ENCODE measurements at places on chromosomes 4 and X. TPM values are rescaled to one million over a fixed set of nuclear protein-coding genes. Genes with fewer than 3 reads are reported as not detected.
A peak's percentile ranks its signal among the peaks of the same experiment; 100 is the strongest.

DNA sequence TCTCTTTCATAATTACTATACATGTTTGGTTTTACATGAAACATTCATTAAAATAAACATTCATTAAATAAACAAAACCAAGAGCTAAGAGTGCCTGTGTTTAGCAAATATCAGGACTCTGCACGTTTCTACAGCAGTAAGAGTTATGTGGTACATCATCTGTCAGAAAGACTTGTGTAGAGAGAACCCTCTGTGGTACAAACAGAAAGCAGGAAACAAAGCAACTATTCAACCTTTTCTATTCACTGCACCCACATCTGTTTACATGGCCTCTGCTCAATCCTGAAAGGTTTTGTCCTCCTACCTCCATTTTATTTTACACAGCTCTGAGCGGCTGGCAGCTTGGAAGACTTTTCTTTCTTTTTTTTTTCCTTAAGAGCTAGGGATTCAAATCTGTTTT is 90.7 kb upstream of the PCDH18 start:
- no peaks in the 10 kb centered on the region for H3K4me1 ChIP-seq
- no peak overlapping the region for H3K27ac ChIP-seq
- no peak overlapping the region for H3K4me3 ChIP-seq
- no peak for DNase-seq
- no peaks in the 10 kb centered on the region for H3K27me3 ChIP-seq

DNA sequence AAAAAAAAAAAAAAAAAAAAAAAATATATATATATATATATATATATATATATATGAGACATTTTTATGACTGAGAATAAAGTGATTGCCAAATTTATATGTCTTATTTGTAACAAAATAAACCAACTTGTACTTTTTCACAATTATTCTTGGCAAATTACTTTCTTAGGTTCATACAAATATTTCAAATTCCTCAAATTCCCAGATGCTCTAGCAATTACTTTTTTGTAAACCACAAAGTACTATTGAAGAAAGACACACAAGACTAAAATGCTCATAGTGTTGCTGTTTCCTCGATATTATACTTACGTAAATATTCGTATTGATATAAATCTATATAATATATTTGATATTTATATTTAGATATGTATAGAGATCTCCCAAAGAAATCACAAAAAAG is 390.0 kb downstream of the FAT4 start:
- no peak overlapping the region for H3K27ac ChIP-seq
- no peaks in the 10 kb centered on the region for H3K27me3 ChIP-seq

DNA sequence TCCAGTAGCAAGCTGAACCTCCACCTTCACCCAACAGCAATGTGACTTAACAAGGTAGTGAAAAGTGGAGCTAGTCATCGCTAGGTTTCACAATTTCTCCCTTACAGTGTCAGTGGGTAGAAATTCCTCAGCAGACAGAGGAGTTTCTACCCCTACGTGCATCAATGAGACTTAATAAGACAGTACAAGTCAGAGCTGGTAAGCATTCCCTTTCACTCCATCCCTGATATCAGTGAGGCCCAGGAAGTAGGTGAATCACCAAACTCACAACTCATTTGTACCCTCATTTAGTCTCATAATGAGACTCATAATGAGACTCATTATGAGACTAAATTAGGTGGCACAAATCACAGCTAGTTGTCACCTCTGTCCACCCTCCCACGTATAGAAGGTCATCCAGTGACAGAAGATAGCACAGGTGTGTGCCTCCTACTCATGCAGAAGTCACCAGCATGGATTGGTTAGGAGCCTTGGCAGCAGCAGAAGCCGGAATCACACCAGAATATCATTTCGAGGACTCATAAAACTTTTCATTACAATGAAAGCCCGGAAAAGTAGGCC is 50.8 kb upstream of the NUDT10 start:
- no peaks in the 10 kb centered on the region for H3K36me3 ChIP-seq
- H3K4me1 ChIP-seq: no peaks in the 10 kb centered on the region
- no peak for DNase-seq
- H3K27me3 ChIP-seq: no peaks in the 10 kb centered on the region
- H3K4me3 ChIP-seq: no peak overlapping the region

DNA sequence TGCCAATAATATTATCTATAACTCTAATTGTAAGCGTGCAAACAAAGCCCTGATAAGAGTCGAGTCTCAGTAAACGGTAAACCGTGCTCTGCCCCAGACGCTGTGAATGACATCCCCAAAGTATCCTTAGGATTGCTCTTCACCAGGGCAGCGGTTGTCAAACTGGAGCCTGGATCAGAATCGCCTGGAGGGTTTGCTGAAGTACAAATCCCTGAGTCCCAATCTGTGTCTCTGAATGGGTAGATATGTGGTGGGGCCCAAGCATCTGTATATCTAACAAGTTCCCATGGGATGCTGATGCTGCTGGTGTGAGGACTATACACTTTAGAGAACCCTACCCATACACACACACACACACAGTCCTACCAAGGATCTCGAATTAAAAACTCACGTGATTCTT is 813 bp upstream of the APBB2 start:
- H3K4me1 ChIP-seq: peaks cover 26% of the 10 kb centered on the region
- H3K36me3 ChIP-seq: peaks cover 3% of the 10 kb centered on the region
- H3K4me3 ChIP-seq: peak overlapping the region; percentile 97

DNA sequence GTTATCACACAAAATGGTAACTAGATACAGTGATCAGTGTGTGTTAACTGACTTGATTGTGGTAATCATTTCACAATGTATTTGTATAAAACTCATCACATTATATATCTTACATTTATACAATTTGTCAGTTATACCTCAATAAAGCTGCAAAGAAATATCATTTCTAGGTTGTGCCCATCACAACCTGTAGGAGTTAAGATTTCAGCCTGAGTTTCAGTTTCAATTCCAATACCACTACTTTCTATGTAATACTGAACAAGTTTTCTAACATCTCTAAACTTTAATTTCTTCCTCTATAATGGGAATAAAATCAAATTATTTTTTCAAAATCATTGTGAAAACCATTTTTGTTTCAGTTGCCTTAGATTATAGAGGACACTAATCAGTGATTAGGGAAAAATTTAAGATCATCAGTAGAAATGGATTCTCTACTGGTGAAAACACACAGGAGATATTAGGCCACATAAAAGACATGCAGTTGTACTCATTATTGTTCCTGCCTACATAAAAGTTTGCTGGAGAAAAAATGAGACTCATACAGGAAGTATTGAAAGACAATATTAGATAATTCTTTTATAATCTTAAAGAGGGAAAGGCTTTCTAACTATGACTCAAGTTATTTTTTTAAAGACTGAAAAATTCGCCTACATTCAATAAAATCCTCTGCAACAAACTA is 18.4 kb upstream of the TBC1D1 start:
- peaks cover 32% of the 10 kb centered on the region for H3K4me1 ChIP-seq
- H3K27ac ChIP-seq: no peak overlapping the region
- H3K36me3 ChIP-seq: peaks cover 6% of the 10 kb centered on the region
- H3K27me3 ChIP-seq: no peaks in the 10 kb centered on the region
- no peak overlapping the region for H3K4me3 ChIP-seq

- no peak overlapping the region for H3K4me3 ChIP-seq
- DNase-seq: no peak
- no peaks in the 10 kb centered on the region for H3K27me3 ChIP-seq
- no peak overlapping the region for H3K27ac ChIP-seq
- no peaks in the 10 kb centered on the region for H3K36me3 ChIP-seq
These were observed 219.9 kb upstream of the PACRGL start for GRCh38 chr4:20480165-20480947.

DNA sequence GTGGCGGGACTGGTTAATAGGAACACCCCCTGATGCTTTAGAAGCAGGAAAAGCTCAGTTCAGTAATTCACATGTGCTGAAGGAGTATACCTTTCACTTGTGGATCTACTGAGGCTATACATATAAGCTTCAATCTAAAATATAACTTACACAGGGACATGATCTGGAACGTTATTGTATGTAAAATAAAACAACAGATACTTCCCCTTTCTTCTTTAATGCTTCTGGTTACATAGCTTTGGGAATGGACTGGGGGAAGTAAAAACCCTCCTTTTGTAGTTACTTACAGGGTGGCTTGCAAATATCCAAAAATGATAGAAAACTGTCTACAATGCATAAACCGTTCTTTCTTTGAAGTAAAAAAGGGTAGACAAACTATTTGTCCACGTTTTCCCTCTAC is 1.9 kb downstream of the FGG start:
- no peak overlapping the region for H3K27ac ChIP-seq
- H3K36me3 ChIP-seq: no peaks in the 10 kb centered on the region
- H3K27me3 ChIP-seq: peaks cover 12% of the 10 kb centered on the region
- no peak for DNase-seq

DNA sequence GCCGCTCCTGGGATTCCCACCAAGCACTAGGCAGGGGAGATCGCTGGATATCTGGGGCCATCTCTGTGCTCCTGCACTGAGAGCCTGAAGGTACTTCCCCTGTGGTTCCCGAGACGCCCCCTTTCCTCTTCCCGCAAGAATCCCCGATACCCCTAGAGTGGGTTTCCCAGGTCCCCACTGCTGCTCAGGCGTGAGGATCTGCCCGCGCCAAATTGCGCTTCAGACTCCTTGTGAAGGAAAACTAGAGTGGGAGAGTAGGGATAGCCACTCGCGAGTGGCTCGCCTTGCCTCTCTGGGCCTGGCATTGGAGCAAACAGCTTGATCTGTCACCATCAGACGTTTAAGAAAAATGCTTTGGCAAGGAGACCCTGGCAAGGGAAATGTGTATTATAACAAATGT is 1.5 kb downstream of the IL1RAPL2 start:
- peaks cover 64% of the 10 kb centered on the region for H3K27me3 ChIP-seq
- no peak for DNase-seq
- H3K27ac ChIP-seq: no peak overlapping the region
- no peak overlapping the region for H3K4me3 ChIP-seq
- no peaks in the 10 kb centered on the region for H3K36me3 ChIP-seq
- H3K4me1 ChIP-seq: no peaks in the 10 kb centered on the region

DNA sequence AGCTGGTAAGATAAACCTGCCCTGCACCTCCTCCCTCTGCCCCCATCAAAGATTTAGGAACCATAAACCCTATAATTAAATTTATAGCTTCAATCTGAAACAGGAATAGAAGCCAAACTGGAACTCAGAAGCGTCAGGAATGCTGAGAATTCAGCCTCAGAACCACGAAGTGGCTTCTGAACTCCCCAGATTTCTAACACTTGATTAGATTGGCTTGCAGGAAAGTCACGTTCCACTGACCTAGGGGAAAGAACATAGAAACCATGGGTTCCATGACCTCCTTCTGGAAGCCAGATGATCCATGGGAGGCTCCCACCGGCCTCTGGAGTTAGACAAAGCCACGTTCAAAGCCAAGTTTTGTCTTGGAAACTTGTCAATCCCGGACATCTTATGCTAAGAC is 356.5 kb downstream of the MID1IP1 start:
- H3K4me1 ChIP-seq: peaks cover 33% of the 10 kb centered on the region
- no peaks in the 10 kb centered on the region for H3K36me3 ChIP-seq
- H3K27me3 ChIP-seq: peaks cover 33% of the 10 kb centered on the region
- no peak overlapping the region for H3K4me3 ChIP-seq
- no peak overlapping the region for H3K27ac ChIP-seq

DNA sequence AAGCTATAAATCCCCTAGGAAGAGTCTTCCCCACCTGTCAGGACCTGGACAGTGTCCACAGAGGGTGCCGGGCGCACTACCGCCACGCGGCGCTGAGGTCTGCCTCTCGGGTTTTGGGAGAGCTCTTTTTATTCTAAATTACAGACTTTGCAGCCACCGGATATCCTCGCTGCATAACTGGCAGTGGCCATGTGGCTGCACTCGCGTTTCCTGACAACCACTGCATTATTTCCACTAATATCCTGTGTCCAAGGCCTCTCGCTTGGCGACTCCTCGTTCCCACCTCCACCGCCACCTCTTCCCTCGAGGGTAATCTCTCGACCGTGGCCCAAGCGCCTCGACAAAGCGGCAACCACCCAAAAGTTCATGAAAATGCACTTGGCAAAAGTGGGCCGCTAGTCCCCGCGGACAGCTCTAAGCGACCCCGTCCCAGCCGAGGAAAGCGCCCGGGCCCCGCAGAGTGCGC is 512 bp upstream of the TMEM131L start:
- H3K4me1 ChIP-seq: peaks cover 46% of the 10 kb centered on the region
- H3K4me3 ChIP-seq: peak overlapping the region; percentile 89
- no peaks in the 10 kb centered on the region for H3K27me3 ChIP-seq

Gene FMR1NB
- not detected for total RNA-seq

Gene SLC9A7
- total RNA-seq: 19.2 TPM

Gene CSAG1
- not detected for total RNA-seq
